Tibial artery (tissue), 4 donors: ENCODE measurements at places on chromosomes 3 and 15.
A peak's percentile ranks its signal among the peaks of the same experiment; 100 is the strongest.

DNA sequence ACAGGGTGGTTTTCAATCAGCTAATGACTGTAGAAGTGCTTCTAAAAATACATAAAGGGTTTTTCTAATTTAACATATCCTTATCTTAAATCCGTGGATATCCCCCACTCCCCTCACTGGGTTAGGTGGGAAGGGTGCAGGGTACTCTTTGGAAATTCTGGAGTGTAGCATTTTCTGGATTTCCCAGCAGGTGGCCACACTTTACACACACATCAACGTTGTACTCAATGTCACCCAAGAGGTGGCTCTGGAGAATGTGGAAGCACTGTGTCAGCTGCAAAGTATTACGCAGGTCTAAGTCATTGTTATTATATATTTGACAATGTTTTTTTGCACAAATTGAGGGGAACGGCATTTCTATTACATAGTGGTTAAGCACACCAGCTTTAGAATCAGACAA is 168.8 kb downstream of the CHDH start:
- no peak overlapping the region for H3K4me3 ChIP-seq
- no peaks in the 10 kb centered on the region for H3K4me1 ChIP-seq
- no peaks in the 10 kb centered on the region for H3K36me3 ChIP-seq
- DNase-seq, result no peak
- no peak overlapping the region for H3K27ac ChIP-seq
- H3K27me3 ChIP-seq, result no peaks in the 10 kb centered on the region

DNA sequence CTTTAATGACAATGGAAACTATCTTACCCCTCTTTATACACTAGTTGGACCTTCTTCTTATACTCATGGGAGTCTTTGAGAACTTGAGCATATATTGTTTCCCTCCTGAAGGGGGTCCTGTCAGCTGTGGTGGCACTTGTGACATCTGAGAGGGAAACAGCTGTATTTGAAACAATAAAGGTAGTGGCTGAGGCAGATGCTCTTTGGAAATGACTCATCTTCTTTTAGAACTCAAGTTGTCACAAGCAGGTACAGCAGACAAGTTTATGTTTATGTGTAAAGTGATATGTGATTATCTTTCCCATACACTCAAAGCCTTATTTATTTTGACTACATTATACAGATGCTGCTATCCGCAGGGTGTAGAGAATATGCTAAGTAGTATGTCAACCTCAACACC is 220.0 kb upstream of the GRM7 start:
- H3K36me3 ChIP-seq, result no peaks in the 10 kb centered on the region
- no peak overlapping the region for H3K4me3 ChIP-seq
- no peak overlapping the region for H3K27ac ChIP-seq

GRCh38 chr3:126677862-126678503 is 23.1 kb upstream of the TXNRD3 start:
- no peaks in the 10 kb centered on the region for H3K36me3 ChIP-seq
- no peak overlapping the region for H3K4me3 ChIP-seq
- no peak overlapping the region for H3K27ac ChIP-seq
- no peak for DNase-seq
- peaks cover 7% of the 10 kb centered on the region for H3K4me1 ChIP-seq

- H3K27me3 ChIP-seq, result no peaks in the 10 kb centered on the region
- DNase-seq, result no peak
- H3K27ac ChIP-seq, result no peak overlapping the region
- H3K36me3 ChIP-seq, result peaks cover 30% of the 10 kb centered on the region
Measured at GRCh38 chr3:112568642-112569041, 6.8 kb downstream of the SLC35A5 start.

GRCh38 chr3:168878655-168879054 is 782.9 kb upstream of the GOLIM4 start:
- H3K36me3 ChIP-seq, result no peaks in the 10 kb centered on the region
- no peak for DNase-seq
- H3K4me1 ChIP-seq, result no peaks in the 10 kb centered on the region
- no peaks in the 10 kb centered on the region for H3K27me3 ChIP-seq
- no peak overlapping the region for H3K27ac ChIP-seq

- H3K27me3 ChIP-seq, result peaks cover 79% of the 10 kb centered on the region
- H3K4me3 ChIP-seq, result peak overlapping the region; percentile 5
- H3K4me1 ChIP-seq, result peaks cover 34% of the 10 kb centered on the region
Measured at GRCh38 chr15:76345880-76346668, 9.5 kb downstream of the ISL2 start.

- H3K27ac ChIP-seq, result peak overlapping the region; percentile 71
- H3K4me3 ChIP-seq, result no peak overlapping the region
- no peak for DNase-seq
- peaks cover 48% of the 10 kb centered on the region for H3K36me3 ChIP-seq
- H3K27me3 ChIP-seq, result no peaks in the 10 kb centered on the region
Measured at GRCh38 chr3:37053753-37054152, 60.4 kb downstream of the MLH1 start.

- no peak for DNase-seq
- H3K27me3 ChIP-seq, result no peaks in the 10 kb centered on the region
- H3K4me1 ChIP-seq, result peaks cover 18% of the 10 kb centered on the region
- peak overlapping the region; percentile 66 for H3K27ac ChIP-seq
Measured at GRCh38 chr3:171806200-171807128, 3.8 kb downstream of the PLD1 start.
